ENCODE measurements at places on chromosomes 13 and 19.

GRCh38 chr13:59519819-59520218, 643.9 kb downstream of the DIAPH3 start:
- DNase-seq, result no peak

- no peak for DNase-seq
These were observed 26.4 kb downstream of the LEUTX start for GRCh38 chr19:39805104-39805503.

DNA sequence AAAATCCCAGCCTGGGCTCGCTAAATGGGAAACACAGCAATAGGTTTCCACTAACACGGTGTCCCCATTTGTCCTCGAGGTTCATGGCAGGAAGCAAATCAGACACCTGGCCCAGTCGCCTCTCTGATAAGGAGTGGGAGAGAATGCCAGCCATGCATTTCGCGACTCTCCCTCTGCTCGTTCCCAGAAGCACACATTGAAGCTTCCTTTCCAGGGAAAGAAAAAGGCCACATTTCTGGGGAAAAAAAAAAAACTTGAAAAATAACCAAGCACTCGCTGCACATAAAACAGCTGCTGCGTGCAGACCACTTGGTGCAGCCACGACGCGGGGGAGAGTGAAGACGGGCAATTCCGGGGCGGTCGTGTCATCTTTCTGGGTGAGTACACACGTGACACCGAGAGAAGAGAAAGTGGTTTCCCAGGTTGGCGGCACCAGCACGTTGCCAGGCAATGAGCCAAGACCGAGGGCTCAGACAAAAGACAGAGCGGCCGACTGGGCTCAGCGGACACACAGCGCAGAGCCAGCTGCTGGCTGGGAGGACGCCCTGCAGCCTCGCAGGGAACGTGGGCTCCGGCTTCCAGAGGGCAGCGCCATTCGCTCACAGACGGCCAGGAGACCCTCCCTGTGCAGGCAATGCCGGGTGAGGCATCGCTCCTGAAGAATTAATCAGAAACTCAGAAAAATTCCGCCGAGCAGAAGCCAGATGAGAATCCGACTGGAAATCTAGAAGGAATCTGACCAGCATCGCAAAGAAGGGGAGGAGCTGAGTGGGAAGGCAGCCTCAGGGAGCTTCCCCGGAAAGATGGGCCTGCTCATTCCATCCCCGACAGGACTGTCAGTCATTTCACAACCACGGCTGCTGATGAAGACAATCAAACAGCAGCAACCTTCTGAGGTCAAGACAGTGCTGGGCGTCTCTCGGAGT, 83.2 kb upstream of the IRS2 start:
- DNase-seq, result no peak

GRCh38 chr13:53648673-53649072, 620.1 kb downstream of the OLFM4 start:
- DNase-seq, result no peak

DNA sequence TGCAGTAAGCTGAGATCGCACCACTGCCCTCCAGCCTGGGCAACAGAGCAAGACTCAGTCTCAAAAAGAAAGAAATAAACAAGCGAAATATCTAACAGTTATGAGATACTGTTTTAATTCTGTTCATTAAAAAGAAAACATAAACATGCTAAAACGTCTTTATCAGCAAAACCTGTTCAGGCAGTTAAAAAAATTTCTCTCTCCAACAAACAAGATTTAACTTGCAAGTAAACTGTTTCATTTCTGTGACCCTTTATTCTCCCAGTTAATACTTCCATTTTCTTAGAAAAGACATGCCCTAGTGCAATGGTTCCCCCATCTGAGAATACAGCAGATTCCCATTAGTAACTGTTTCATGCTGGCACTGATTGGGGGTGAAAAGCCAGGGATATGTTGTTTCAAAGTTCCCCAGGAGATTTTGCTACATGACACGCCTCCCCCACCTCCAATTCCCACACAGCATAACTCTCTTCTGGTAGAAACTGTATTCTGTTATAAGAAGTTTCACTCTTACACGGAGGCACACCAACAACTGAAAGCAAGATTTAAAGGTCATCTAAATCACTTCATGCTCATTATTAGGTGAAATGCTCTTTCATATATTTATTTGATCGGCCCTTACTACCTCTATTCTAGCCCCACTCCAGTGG, 24.4 kb downstream of the ELF1 start:
- no peak for DNase-seq

Data from frontal cortex (tissue), 4 donors.